ENCODE measurements at places on chromosomes 5 and 9.

GRCh38 chr9:129595311-129595741 is 25.6 kb downstream of the C9orf50 start:
- DNase-seq, result no peak

- no peak for DNase-seq
These were observed 19.7 kb upstream of the GAS1 start for GRCh38 chr9:86966852-86967511.

DNA sequence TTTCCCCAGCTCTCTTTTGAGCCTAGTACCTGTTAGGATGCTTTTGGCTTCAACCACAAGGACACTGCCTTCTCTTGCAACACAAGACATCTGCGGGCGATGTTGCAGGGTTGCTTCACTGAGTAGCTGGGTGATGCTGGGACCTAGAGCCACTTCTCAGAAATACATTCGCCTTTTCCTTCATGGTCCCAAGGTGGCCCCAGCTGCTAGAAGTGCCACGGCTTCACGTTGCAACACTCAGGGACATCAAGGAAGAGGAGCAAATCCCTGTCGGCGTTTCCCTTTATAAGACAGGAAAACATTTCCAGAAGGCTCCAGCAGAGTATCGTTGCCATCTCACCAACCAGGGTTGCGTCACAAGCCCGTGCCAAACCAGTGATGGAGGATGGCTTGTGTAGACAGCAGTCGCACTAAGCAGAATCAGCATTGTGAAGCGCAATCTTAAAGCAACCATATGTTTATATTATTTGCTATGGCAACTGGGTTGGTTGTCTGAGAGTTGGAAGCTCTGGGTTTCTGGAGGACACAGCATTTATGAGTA is 62.7 kb downstream of the ANKRD33B start:
- no peak for DNase-seq

DNA sequence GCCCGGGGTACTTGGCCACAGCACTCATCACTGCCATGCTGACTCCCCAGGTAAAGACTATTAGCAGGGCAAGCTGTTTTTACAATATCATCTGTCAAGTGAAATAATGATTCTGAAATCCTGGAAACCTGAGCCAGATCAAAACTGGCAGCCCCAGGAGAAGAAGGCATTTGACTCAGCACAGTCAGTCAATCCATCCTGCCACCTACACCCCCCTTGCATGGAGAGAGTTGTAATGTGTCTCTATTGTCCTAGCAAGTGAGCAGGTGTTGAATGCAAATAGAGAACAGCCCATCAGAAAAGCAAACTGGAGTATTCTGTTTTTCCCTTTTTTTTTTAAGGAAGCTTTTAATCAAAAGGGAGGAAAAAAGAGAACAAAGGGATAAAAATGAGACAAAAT is 291.2 kb downstream of the BRINP1 start:
- no peak for DNase-seq

GRCh38 chr9:114452219-114453165 is 52.8 kb downstream of the WHRN start:
- peak; percentile 38 for DNase-seq

DNA sequence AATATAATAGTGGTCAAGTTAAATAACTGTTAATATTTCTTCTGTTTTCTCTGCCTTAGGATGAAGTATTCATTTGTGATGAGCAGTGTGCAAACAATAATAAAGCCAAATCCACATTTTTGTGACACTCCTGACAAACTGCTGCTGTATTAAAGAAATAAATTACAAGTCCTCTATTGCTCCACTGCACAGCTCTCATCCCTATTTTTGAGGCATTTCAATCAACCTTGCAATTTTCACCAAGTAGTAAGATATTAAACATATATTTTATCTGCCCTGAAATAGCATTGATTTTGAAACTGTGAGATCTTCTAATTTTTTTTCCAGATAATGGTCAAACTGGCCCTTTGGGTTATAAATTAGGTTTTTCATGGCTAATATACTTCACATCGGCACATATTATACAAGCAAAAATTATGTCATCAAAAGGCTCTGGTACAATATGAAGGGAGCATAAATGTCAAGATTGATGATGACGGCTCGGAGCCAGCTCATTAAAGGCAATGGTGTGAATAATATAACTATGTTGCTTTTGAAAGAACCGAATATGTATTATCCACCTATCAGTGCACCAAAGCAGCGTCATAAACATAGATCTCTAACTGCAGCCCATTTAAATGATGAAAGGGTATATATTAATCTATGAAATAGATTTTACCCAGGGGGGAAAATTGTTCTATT is 764.9 kb downstream of the DNAH5 start:
- no peak for DNase-seq

- DNase-seq, result no peak
These were observed 195.0 kb downstream of the PDE4D start for GRCh38 chr5:59698207-59699178.

- DNase-seq, result no peak
These were observed 27.0 kb downstream of the CEL start for GRCh38 chr9:133088756-133089155.

- no peak for DNase-seq
These were observed 1.1 kb downstream of the PPIC start for GRCh38 chr5:123035360-123035917.

- DNase-seq, result no peak
These were observed 3.9 kb upstream of the NFIB start for GRCh38 chr9:14317667-14318320.

GRCh38 chr9:116646661-116647514 is 40.2 kb upstream of the TRIM32 start:
- peak; percentile 7 for DNase-seq

GRCh38 chr9:114759512-114760341 is 46.1 kb downstream of the TNFSF15 start:
- DNase-seq, result no peak
